T-cell (primary cell): ENCODE measurements at places on chromosomes 3 and 15.

DNA sequence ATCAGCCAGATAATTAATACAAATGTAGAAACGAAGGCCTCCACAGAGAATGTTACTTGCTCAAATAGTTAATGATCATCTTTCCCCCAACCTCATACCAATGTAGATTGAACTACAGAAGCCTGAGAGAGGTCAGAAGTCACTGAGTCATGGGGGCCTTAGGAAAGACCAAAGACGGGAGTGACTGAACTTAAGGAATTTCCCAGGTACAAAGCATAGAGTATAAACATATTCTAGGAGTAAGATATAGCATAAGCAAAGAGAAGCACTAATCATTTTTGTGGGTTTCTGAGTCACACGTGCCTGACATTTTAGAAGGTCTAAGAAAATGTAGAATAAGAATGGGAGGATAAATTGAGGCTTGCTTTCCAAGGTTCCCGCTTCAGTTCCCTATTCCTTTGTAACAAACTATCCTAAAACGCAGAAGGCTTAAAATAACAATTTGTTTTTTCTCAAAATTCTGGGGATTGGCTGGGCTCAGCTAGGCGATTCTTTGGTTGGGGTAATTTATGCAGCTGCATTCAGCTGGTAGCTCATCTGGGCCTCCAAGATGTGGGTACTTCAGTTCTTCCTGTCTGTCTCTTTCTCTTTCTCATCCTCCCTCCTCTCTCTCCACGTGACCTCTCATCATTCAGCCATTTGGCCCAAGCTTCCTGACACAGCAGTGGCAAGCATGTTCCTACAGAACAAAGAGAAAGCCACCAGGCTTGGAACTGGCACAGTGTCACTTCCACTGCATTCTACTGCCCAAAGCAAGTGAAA, 422.6 kb downstream of the FOXP1 start:
- no peak for DNase-seq

DNA sequence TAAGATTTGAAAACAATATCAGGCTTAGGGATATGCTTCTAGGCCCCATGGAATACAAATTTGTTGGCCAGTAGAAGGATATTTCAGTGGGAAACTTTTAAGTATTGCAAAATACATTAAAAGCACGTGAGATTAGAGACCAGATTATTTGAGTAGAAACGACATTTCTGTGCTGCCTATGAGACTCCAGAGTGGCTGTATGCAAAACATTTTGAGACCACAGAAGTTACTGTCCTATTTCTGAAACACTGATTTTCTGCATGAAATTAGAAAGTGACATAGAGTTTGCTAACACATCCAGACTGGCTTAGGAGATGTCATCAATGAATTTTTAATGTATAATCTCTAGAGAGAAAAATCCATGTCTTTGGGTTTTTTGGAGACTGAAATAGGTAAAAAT, 99.8 kb downstream of the KCNH8 start:
- no peak for DNase-seq

GRCh38 chr3:71453822-71454511, 129.6 kb downstream of the FOXP1 start:
- DNase-seq: no peak

GRCh38 chr3:82311901-82312300, 550.5 kb upstream of the GBE1 start:
- DNase-seq: no peak

DNA sequence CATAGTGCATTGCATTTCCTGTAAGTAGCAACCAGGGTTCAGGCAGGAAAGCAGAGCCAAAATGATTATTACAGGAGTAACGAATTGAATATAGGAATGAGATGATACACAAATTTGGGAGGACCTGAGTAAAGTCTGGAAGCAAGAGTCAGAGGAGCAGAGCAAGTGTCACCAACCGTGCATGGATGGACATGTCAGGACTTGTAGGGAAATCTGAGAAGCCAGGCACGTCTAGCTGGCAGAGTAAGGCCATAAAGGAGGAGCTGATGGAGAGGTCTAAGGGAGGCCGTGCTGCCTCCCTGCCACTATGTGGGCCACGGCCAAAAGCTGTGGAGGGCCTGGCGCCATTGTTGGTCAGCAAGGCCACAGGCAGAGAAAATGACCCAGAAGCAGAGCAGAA, 22.4 kb downstream of the GJD2 start:
- DNase-seq: no peak
